ENCODE measurements at places on chromosomes 2 and 18.

- no peak overlapping the region for H3K4me3 ChIP-seq
- H3K4me1 ChIP-seq = peaks cover 13% of the 10 kb centered on the region
- no peak overlapping the region for H3K27ac ChIP-seq
These were observed 135.4 kb downstream of the SETBP1 start for GRCh38 chr18:44816050-44816449.

GRCh38 chr2:15182275-15182674 is 378.9 kb downstream of the NBAS start:
- H3K27me3 ChIP-seq = no peaks in the 10 kb centered on the region
- no peaks in the 10 kb centered on the region for H3K36me3 ChIP-seq
- H3K27ac ChIP-seq = no peak overlapping the region
- H3K4me3 ChIP-seq = no peak overlapping the region

DNA sequence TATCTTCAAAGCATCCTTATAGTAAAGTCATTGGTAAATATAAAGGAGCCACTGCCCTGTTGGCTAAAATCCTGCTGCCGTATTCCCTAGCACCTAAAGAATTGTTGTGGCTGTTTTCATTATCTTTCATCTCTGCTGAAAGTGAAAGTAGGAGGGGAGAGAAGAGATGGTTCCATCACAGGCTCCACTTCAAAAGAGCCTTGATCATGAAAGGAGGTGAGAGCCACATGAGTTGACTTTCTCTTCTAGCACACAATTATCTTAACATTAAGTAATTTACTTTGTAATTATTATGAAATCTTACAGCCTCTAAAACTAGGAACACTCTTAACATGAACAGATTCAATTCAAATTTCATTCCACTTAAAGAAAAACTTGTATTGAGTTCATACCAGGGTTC is 1050.9 kb upstream of the LRRTM1 start:
- DNase-seq = no peak

- H3K4me1 ChIP-seq = no peaks in the 10 kb centered on the region
- H3K27me3 ChIP-seq = no peaks in the 10 kb centered on the region
- H3K36me3 ChIP-seq = no peaks in the 10 kb centered on the region
- no peak for DNase-seq
- H3K27ac ChIP-seq = no peak overlapping the region
- H3K4me3 ChIP-seq = no peak overlapping the region
These were observed 49.6 kb downstream of the KIF5C start for GRCh38 chr2:148924514-148925178.

GRCh38 chr2:200136655-200137054 is 169.8 kb upstream of the SPATS2L start:
- no peak overlapping the region for H3K4me3 ChIP-seq
- H3K4me1 ChIP-seq = no peaks in the 10 kb centered on the region
- no peaks in the 10 kb centered on the region for H3K36me3 ChIP-seq
- no peak for DNase-seq
- no peaks in the 10 kb centered on the region for H3K27me3 ChIP-seq
- H3K27ac ChIP-seq = no peak overlapping the region

- no peaks in the 10 kb centered on the region for H3K36me3 ChIP-seq
- no peak for DNase-seq
- H3K4me1 ChIP-seq = no peaks in the 10 kb centered on the region
These were observed 134.0 kb downstream of the PID1 start for GRCh38 chr2:229137066-229137465.

DNA sequence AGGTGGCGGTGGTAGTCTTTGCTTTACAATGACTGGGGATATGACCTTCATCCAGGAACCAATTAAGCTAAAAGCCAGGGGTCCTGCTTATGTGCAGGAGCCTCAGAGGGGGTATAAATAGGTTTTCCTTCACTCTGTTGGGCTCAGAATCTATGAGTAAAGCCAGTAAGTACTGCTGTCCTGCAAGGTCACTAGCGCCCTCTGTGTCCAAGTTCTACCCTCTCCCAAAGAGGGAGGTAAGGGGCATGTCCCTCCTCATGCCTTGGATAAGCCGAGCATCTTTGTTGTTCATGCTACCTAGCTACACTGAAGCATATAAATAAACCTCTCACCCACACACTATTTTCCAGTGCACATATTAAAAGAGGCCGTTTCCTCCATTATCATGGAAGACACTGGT is 79.4 kb downstream of the SPRED2 start:
- no peaks in the 10 kb centered on the region for H3K27me3 ChIP-seq
- peaks cover 38% of the 10 kb centered on the region for H3K4me1 ChIP-seq
- H3K4me3 ChIP-seq = no peak overlapping the region

GRCh38 chr18:33757037-33757436 is 179.0 kb downstream of the ASXL3 start:
- no peak for DNase-seq
- no peaks in the 10 kb centered on the region for H3K27me3 ChIP-seq
- H3K27ac ChIP-seq = no peak overlapping the region
- no peaks in the 10 kb centered on the region for H3K36me3 ChIP-seq

DNA sequence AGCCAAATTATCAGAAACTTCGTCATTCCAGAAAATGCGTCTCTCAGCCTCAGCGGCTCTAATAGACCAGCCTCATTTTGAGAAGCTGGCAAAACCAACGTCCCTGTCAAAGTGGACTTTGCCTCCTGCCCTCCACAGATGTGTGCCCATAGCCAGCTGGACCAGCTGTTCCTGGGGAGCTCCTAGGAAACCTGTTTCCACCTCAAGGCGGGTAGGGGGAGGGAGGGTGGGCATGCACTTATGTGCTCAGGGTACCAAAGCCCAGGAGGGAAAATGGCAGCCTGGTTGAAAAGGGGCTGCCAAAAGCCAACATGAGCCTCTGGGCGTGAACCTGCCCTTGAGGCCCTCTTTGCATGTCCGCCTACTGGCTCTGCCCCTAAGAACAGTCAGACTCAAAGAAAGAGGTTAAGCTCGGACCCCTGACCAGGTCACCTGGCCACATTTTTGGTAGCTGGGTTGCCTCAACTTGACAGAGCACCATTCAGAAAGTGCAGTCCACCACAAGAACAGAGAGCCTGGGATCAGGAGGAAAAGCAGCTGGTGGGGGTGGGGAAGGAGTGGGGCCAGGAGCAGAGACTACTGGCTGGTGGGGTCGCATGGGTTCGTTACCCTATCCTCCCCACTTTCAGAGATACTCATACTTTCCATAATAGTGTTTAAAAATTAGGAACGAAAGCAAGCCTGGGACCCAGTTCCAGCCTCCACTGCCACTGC is 3.5 kb downstream of the PER2 start:
- H3K27ac ChIP-seq = no peak overlapping the region
- DNase-seq = no peak
- H3K4me3 ChIP-seq = no peak overlapping the region
- peaks cover 15% of the 10 kb centered on the region for H3K4me1 ChIP-seq
- H3K27me3 ChIP-seq = no peaks in the 10 kb centered on the region

GRCh38 chr2:127986548-127987079 is 41.2 kb downstream of the SAP130 start:
- no peak for DNase-seq
- no peak overlapping the region for H3K27ac ChIP-seq
- H3K27me3 ChIP-seq = no peaks in the 10 kb centered on the region
- H3K36me3 ChIP-seq = peaks cover 26% of the 10 kb centered on the region

DNA sequence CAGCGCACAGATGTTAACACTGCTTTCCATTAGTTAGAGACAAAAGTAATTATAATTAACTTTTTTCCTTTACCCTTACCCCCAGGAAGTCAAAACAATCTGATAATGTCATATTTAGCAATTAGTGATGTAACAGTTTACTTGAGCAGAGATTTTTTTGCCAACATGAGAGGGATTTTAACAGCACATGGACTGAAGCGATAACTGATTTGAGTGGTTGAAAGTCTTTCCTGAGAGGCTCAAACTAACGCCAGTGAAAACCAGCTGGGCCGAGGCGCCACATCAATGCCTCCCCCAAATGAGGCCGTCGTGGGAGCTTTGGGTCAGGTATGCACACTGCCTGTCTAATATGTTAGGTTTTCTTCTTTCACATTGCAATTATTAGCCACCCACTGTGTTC is 469.9 kb upstream of the SMIM21 start:
- no peaks in the 10 kb centered on the region for H3K27me3 ChIP-seq
- H3K27ac ChIP-seq = no peak overlapping the region
- DNase-seq = no peak
- H3K36me3 ChIP-seq = no peaks in the 10 kb centered on the region
- no peak overlapping the region for H3K4me3 ChIP-seq
